ENCODE measurements at places on chromosomes 13 and 19.

DNA sequence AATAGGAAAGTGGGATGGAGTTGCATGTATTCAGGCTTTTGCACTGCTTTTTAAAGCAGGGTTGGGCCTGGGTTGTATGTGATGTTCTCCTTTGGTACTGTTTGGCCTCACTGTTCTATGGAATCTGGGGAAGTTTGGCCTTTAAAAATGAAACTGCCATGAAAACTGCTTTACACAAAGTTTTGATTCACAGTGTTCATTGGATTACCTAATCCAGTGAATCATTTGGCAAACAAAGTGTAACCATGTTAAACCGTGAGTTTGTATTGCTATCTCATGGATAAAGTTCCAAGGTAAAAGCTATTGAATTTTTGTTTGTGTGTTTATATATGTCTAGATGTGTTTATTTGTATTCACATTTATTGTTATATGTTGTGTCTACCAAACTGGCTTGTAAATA, 1658.6 kb downstream of the OLFM4 start:
- no peak for DNase-seq
- no peaks in the 10 kb centered on the region for H3K4me1 ChIP-seq
- H3K27me3 ChIP-seq = no peaks in the 10 kb centered on the region
- H3K4me3 ChIP-seq = no peak overlapping the region
- no peak overlapping the region for H3K27ac ChIP-seq

DNA sequence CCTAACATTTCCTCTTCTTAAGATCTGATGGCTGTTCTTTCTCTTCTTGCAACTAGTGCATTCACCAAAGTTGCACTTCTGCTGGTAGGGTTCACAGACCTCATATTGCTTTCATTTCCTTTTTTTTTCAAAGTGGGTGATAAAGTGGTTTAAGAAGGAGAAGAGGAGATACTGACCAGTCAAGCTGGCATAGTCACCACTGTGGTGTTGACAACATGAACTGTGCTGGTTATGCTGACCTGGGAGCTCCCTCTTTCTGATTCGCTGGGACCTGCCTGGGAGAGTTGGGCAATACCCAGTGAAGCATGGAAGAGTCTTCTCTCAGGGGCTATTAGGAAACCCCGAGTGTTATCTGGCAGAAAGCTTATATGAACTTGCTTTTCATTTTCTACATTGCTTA, 222.9 kb downstream of the SLITRK5 start:
- H3K4me3 ChIP-seq = no peak overlapping the region
- H3K4me1 ChIP-seq = no peaks in the 10 kb centered on the region
- H3K27me3 ChIP-seq = no peaks in the 10 kb centered on the region
- H3K36me3 ChIP-seq = no peaks in the 10 kb centered on the region
- no peak overlapping the region for H3K27ac ChIP-seq

DNA sequence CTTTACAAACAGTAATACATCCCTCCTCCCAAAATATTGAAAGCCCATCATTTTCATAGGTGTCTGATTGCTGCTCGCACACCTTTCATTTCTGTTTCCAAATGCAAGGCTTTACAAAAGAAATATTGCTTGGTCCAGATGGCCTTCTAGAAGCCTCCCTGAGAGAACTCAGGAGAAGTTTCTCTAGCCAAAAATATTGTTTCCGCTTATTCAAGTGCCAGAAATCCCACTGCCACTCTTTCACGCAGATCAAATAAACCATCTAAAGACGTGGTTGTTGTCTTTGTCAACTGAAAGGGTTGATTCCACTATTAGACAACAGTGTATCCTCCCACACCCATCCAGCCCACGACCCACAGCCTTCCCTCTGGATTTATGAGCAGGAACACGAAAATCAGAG, 96.2 kb downstream of the ZIC5 start:
- H3K4me1 ChIP-seq = no peaks in the 10 kb centered on the region
- no peak for DNase-seq
- H3K4me3 ChIP-seq = no peak overlapping the region
- no peaks in the 10 kb centered on the region for H3K27me3 ChIP-seq
- no peaks in the 10 kb centered on the region for H3K36me3 ChIP-seq
- H3K27ac ChIP-seq = no peak overlapping the region

- peaks cover 32% of the 10 kb centered on the region for H3K4me1 ChIP-seq
- no peaks in the 10 kb centered on the region for H3K27me3 ChIP-seq
- peaks cover 73% of the 10 kb centered on the region for H3K36me3 ChIP-seq
- no peak overlapping the region for H3K27ac ChIP-seq
These were observed 5.4 kb upstream of the EPN1 start for GRCh38 chr19:55669418-55670279.

GRCh38 chr13:39931505-39931904, 276.0 kb downstream of the COG6 start:
- H3K27ac ChIP-seq = no peak overlapping the region
- H3K4me3 ChIP-seq = no peak overlapping the region
- H3K4me1 ChIP-seq = no peaks in the 10 kb centered on the region
- no peaks in the 10 kb centered on the region for H3K36me3 ChIP-seq
- no peak for DNase-seq

GRCh38 chr19:16019691-16020448, 56.4 kb upstream of the TPM4 start:
- no peaks in the 10 kb centered on the region for H3K4me1 ChIP-seq
- no peak overlapping the region for H3K27ac ChIP-seq
- H3K27me3 ChIP-seq = no peaks in the 10 kb centered on the region
- no peaks in the 10 kb centered on the region for H3K36me3 ChIP-seq
- no peak overlapping the region for H3K4me3 ChIP-seq
- no peak for DNase-seq

Data from CD4-positive, alpha-beta T cell (primary cell).